ENCODE measurements at places on chromosomes 12 and 14.

GRCh38 chr12:31736472-31736871 is 7.7 kb upstream of the AMN1 start:
- DNase-seq = peak; percentile 61

DNA sequence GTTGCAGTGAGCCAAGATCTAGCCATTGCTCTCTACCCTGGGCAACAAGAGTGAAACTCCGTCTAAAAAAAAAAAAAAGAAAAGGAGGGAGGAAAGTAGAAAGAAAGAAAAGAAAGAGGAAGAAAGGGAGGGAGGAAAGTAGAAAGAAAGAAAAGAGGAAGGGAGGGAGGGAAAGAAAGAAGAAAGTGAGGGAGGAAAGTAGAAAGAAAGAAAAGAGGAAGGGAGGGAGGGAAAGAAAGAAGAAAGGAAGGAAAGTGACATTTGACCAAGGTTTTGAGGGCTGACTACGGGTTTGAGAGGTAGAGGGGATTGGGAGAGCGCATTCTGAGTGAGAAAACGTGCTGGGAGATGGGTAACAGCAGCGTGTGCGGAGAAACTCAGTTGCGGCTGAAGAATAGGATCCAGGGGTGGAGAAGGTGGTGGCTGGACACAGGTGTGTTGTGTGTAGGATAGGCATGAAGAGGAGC is 521 bp upstream of the PAPLN start:
- DNase-seq = no peak

- no peak for DNase-seq
These were observed 399 bp upstream of the ZNF705A start for GRCh38 chr12:8156416-8156815.

DNA sequence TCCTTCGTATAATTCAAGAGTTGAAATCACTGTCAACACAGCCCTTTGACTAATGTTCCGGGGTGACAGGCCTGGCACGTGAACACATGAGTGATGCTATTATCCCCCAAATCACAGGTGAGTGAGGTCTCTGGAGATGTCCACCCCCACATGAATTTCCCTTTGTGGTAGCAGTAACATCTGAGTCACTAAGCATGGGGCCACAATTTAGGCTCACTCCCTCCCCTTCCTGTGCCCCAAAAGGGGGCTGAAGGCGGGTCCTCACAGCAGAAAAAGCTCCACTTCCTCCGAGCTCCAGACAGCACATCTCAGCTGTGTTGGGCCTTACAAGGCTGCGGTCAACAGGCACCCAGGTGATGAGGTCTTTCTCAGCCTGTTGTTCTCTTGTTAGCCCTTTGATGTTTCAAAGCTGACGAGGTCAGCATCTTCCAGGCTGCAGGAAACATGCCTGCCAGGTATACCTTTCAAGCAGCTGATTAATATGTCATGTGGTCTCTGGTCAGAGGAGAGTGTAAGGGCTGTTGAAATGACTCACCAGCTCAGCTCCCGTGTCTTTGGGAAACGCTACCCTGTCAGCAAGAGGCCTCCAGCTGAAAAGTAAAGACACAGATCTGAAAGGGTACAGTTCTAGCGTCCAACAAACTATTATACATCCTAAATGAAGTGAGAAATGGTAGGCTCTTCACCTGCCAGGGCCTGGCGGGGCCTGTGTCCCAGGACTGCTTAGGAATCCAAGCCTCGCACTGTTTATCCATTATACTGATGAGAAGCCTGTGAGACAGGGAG is 107.3 kb downstream of the ZFP36L1 start:
- DNase-seq = peak; percentile 77

GRCh38 chr12:3821441-3821840 is 51.8 kb downstream of the PARP11 start:
- DNase-seq = no peak

GRCh38 chr14:22979748-22980392 is 2.5 kb downstream of the AJUBA start:
- DNase-seq = no peak

DNA sequence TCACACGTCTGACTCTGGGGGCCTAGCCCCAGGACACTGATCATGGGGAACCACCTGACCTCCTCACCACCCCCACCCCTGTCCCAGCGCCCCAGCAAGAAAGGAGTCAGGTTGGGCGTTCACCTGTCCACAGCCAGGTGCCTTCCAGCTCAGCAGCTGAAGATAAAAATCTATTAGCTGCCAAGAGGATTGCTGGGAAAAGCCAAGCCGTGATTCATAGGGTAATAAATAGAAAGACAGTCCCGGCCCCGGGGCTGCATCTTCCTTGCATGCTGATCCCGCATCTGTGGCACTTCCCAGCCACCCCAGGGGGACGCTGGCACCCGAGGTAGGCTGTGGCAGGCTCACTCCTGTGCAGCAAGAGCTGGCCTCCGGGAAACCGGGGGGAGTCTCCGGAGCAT is 70.2 kb upstream of the NCOR2 start:
- DNase-seq = no peak

DNA sequence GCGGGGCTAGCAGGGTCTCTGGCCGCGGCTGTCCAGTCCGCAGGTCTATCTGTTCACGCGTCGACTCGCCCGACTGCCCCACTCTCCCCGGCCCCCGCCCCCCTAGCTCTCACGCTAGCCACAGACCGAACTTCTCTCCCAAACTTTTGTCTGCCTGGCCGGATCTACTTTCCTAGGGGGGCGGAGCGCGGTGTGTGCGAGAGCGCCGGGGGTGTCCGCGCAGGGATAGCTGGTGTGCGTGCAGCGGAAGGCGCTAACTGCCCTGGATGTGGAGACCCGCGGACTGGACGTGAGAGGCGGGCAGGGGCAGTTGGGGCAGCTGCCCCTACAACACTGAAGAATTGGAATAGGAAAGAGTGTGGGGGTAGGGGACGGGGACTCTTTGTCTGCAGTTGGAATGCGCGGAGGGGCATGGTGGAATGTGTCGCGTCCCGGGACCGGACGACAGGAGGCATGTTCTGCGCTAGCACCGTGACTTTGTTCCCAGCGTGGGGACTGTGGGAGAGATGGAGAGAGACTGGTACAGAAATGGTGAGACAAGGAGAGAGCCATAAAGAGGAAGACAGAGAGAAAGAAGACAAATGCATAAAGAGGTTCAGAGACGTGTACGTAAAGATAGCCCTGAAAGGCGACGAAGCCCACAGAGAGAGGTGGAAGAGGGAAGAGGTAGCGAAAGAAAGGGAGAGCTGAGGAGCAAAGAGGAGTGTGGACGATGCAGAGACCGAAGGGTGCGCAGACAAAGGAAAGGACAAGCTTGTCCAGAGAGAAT is at the start of gene AJUBA:
Gene AJUBA (minus strand): TSS at position 75 of the 769 bp plus-strand sequence. CDS start 285 bp downstream, outside the sequence.
- peak; percentile 58 for DNase-seq

DNA sequence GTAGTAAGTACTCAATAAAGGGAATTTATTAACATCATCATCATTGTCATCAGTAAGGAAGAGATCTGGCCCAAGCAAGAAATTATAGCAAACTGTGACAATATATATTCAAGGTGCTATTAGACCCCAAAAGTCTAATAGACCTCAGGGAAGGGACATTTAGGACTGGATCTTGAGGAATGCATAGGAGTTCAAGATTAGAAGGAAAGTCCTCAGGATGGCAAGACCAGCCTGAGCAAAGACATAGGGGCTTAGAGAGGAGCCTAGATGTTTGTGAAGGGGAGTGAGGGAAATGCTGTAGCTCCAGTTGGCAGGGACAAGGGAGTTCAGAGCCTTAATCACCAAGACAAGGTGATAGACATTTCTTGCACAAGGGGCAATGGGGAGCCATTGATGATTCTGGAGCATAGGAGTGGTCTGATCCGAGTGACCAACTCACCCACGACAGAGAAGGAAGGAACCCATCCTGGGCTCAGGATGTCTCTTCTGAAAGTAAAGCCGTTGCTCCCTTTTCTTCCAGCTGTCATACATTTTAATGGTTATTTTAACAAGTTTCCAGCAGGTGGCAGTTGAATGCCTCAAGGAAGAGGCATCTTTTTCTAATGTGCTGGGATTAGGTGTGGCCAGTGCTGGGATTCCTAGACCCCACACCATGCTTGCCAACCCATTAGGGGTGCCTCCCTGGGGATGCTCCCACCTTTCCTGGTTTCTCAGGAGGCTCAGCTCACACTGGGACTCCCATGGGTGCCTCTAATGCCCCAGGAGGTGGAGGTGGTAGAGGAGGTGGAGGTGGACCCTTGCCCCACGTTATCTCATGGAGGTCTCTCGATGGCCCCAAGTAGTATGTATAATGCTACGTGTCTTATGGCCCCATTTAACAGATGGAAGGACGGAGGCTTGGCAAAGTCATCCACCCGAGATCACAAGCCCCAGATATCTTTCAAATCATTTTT is 37.8 kb downstream of the PHETA1 start:
- no peak for DNase-seq

GRCh38 chr14:104396682-104397470 is 182.7 kb upstream of the C14orf180 start:
- DNase-seq = no peak

All from T-cell (primary cell).